ENCODE measurements at places on chromosomes 3 and 15.

- peak; percentile 23 for DNase-seq
These were observed 97.6 kb downstream of the FRMD4B start for GRCh38 chr3:69288161-69288895.

DNA sequence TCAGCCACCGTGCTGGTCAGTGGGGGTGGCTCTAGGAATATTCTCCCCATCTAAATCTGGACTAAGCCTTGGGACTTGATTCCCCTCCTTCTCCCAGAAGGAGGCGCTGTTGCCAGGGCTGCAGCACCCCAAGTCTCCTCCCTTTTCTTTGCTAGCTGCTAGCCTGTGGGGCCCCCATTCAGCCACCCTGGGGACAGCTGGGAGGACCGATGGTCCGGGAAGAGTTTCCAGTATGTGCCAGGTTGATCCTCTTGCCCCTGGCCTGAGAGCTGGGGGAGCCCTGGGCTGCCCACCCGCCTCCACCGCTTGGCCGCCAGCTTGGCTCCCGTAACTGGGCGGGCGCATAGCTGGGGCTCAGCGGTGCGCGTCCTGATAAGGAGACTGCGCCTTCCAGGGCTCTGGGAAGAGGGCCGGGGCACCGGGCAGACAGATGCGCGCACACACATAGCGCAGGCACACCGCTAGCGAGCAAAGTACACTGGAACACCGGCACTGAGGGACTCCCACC is 4.2 kb downstream of the SMAD6 start:
- DNase-seq: no peak

- no peak for DNase-seq
These were observed 42.5 kb downstream of the CCDC12 start for GRCh38 chr3:46934072-46934471.

- peak; percentile 71 for DNase-seq
These were observed at the start of the genes GORASP1 and TTC21A for GRCh38 chr3:39107388-39108199. Gene GORASP1, minus strand, starts transcription at chr3:39107627. Its CDS starts 86 bp downstream, at chr3:39107541. Gene TTC21A, plus strand, starts transcription at chr3:39107680. Its CDS starts 158 bp downstream, at chr3:39107838.

DNA sequence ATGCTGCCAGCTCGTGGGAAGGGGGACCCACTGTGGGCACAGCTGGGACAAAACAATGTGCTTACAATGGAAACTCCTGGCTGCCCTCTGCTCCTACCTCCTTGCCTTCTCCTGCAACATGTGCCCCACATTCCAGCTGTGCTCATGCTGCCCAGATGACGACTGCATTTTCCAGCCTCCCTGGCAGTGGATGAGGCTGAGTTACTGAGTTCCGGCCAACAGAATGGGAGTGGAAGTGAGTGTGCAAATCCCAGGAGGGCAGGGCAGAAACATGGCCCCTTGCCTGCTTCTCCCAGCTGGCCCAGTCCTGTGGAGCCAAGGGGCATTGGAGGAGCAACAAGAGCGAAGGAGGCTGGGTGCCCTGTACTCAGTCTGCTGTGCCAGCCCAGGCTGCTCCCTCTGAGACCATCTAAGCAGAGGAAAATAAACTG is 17.1 kb downstream of the KLF15 start:
- no peak for DNase-seq
